ENCODE measurements at places on chromosomes 13 and 19. TPM values are rescaled to one million over a fixed set of nuclear protein-coding genes. Genes with fewer than 3 reads are reported as not detected.
A peak's percentile ranks its signal among the peaks of the same experiment; 100 is the strongest.

DNA sequence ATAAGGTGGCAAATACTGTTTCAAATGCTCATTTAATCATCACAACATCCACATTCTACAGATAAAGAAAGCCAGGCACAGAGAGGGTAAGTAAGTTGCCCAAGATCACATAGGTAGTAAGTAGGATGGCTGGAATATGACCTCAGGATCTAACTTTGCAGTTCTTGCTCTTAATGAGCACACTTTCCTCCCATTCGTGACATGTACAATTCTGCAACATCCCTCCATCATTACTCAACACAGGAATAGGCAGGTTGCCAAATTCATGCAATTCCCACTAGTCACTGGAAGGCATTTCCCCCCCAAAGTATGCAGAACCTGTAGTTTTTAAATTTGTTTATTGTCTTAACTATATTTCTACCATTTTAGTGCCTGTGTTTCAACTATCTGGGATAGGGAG, 109.2 kb downstream of the OLFM4 start:
- H3K27ac ChIP-seq, result no peak overlapping the region
- H3K27me3 ChIP-seq, result peaks cover 2% of the 10 kb centered on the region
- H3K4me1 ChIP-seq, result peaks cover 9% of the 10 kb centered on the region
- H3K36me3 ChIP-seq, result no peaks in the 10 kb centered on the region

DNA sequence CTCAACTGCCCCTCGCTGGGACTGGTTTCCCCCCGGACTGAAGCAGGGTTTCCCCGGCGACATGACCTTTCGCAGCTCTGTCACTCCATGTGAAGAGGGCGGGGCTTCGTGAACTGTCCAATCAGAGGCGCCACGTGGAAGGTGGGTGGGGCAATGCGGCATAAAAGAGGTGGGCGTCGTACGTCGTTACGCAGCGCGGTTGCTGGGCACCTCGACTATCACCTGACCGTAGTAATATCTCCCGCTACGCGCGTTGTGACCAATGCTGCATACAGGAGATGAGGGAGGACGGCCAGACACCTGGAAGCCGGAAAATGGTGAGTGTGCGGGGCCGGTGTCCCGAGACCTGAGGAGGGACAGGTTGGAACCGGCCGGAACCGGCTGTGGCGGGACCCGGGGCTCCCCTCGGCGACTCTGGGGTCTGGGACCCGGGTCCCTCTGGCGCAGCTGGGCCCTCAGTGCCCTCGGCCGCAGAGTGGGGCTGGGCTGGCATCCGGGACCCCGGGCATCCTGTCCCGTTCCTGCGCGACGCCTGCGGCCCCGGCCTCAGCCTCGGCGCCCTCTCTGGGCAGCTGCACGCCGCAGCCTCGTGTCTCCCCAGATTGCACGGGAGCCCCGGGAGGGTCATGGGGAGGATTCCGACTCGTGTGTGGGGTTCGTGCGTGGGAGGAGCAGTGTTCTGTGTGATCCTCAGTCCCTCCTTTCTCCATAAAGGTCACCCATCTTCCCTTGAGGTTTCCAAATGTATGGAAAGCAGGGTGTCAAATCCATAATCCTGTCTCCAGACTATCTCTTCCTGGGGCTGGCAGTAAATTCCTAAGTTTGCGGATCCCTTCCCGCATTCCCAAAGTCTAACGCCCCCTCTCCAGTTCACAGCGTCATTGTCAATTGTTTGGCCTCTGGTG, 32.2 kb downstream of the ZNF136 start:
- H3K4me3 ChIP-seq, result peak overlapping the region; percentile 83
- H3K27ac ChIP-seq, result peak overlapping the region; percentile 82
- no peaks in the 10 kb centered on the region for H3K27me3 ChIP-seq
- peaks cover 6% of the 10 kb centered on the region for H3K4me1 ChIP-seq
- H3K36me3 ChIP-seq, result peaks cover 8% of the 10 kb centered on the region

The PLIN4 gene
- 2.8 TPM for total RNA-seq

The SHISA2 gene
- total RNA-seq, result 96.6 TPM

DNA sequence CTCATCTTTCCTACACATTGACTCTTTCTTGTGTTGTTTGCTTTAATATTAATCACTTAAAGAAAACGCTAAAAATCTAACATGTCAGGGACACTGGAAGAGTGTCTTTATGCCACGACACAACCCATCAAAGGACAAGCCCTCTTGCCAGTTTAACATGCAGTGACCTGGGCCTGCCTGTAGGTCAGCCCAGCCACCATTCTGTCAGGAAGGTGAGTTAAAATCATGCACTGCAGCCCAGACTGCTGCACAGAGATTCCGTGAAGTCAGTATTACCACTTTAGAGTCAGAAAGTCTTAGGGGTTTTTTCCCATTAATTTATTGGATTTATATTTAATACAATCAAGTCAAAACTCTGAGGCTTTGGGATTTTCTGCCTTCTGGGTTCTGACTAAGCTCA, 58.0 kb downstream of the TNFRSF19 start:
- peaks cover 5% of the 10 kb centered on the region for H3K36me3 ChIP-seq
- no peaks in the 10 kb centered on the region for H3K27me3 ChIP-seq

- no peak overlapping the region for H3K4me3 ChIP-seq
- no peaks in the 10 kb centered on the region for H3K36me3 ChIP-seq
- no peak overlapping the region for H3K27ac ChIP-seq
- DNase-seq, result no peak
- H3K27me3 ChIP-seq, result no peaks in the 10 kb centered on the region
Observed at GRCh38 chr13:101925731-101926130, 473.3 kb downstream of the ITGBL1 start.

GRCh38 chr19:46017095-46017429, 5.8 kb downstream of the PGLYRP1 start:
- no peak overlapping the region for H3K4me3 ChIP-seq
- H3K36me3 ChIP-seq, result peaks cover 7% of the 10 kb centered on the region
- H3K27ac ChIP-seq, result no peak overlapping the region

- no peaks in the 10 kb centered on the region for H3K27me3 ChIP-seq
- H3K36me3 ChIP-seq, result no peaks in the 10 kb centered on the region
- no peak overlapping the region for H3K4me3 ChIP-seq
- DNase-seq, result peak; percentile 13
- H3K4me1 ChIP-seq, result peaks cover 47% of the 10 kb centered on the region
Observed at GRCh38 chr19:4568886-4569285, 9.4 kb upstream of the SEMA6B start.

- no peaks in the 10 kb centered on the region for H3K27me3 ChIP-seq
- H3K4me1 ChIP-seq, result peaks cover 13% of the 10 kb centered on the region
- no peak for DNase-seq
- H3K36me3 ChIP-seq, result no peaks in the 10 kb centered on the region
Observed at GRCh38 chr13:24267274-24267673, 42.1 kb upstream of the C1QTNF9 start.

DNA sequence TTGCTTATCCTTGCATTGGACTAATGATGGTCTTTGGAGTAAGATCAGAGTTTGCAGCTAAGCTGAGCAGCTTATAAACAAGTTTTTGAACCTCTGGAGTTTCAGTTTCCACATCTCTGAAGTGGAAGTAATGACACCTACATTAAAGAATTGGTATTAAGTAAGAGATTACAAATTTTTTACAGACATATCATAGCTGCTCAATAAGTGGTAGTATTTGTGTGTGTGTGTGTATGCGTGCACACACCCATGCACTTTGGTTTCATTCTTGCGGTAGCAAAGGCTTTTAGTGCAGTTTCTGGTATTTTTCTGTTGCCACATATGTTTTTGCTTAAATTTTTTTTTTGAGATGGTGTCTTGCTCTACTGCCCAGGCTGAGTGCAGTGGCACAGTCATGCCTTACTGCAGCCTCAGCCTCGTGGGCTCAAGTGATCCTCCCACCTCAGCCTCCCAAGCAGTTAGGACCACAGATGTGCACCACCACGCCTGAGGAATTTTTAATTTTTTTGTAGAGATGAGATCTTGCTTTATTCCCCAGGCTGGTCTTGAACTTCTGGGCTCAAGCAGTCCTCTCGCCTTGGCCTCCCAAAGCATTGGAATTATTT, 4.5 kb downstream of the NAA16 start:
- H3K4me1 ChIP-seq, result peaks cover 4% of the 10 kb centered on the region
- H3K4me3 ChIP-seq, result no peak overlapping the region
- no peaks in the 10 kb centered on the region for H3K27me3 ChIP-seq
- H3K36me3 ChIP-seq, result no peaks in the 10 kb centered on the region

The KLK2 gene
- total RNA-seq, result not detected

The LYPD4 gene
- not detected for total RNA-seq

GRCh38 chr19:30888937-30889336, 460.3 kb downstream of the TSHZ3 start:
- no peak for DNase-seq
- H3K4me1 ChIP-seq, result peaks cover 23% of the 10 kb centered on the region
- H3K27me3 ChIP-seq, result no peaks in the 10 kb centered on the region
- no peaks in the 10 kb centered on the region for H3K36me3 ChIP-seq
- no peak overlapping the region for H3K4me3 ChIP-seq

The BORCS8 gene
- 7.8 TPM for total RNA-seq

The PGLYRP2 gene
- total RNA-seq, result not detected

- H3K36me3 ChIP-seq, result no peaks in the 10 kb centered on the region
- peaks cover 16% of the 10 kb centered on the region for H3K4me1 ChIP-seq
- no peak overlapping the region for H3K4me3 ChIP-seq
- H3K27me3 ChIP-seq, result no peaks in the 10 kb centered on the region
- DNase-seq, result no peak
- H3K27ac ChIP-seq, result no peak overlapping the region
Observed at GRCh38 chr19:13887018-13887436, 10.1 kb downstream of the NANOS3 start.

DNA sequence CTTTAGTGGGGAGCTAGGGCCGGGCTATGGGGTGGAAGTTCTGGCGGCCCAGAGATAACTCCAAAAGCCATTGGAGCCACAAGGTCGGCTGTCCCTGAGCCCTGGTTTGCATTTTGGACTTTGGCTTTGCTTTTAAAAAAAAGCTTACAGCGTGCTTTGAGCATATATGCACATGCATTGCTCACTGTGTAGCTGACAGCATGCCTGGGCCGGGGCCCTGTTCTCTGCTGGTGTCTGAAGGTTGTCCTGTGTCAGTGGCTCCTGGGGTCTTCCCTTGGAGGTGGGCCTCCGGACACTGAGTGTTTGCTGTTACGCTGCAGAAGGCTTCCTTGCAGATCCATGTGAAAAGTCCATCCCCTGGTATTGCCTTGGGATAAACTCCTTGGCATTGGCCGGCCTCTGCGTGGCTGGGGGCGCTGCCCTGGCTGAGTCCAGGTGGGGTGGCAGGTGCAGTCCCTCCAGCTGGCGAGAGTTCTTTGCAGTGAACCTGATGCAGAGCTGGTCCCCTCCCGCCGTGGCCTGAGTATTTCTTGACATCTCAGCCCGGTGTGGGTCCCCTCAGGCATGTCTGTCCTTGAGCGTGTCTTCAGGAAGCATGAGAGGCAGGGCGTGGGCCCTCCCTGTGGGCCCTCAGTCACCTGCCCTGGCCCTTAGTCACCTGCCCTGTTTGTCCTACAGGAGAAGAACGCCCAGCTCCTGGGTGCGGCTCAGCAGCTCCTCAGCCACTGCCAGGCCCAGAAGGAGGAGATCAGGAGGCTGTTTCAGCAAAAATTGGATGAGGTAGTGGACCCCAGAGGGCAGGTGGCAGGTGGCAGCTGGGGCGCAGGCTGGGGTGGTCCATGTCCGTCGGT, 23.0 kb downstream of the PLEKHJ1 start:
- H3K4me1 ChIP-seq, result peaks cover 46% of the 10 kb centered on the region
- no peak overlapping the region for H3K4me3 ChIP-seq
- DNase-seq, result no peak
- peaks cover 88% of the 10 kb centered on the region for H3K36me3 ChIP-seq

DNA sequence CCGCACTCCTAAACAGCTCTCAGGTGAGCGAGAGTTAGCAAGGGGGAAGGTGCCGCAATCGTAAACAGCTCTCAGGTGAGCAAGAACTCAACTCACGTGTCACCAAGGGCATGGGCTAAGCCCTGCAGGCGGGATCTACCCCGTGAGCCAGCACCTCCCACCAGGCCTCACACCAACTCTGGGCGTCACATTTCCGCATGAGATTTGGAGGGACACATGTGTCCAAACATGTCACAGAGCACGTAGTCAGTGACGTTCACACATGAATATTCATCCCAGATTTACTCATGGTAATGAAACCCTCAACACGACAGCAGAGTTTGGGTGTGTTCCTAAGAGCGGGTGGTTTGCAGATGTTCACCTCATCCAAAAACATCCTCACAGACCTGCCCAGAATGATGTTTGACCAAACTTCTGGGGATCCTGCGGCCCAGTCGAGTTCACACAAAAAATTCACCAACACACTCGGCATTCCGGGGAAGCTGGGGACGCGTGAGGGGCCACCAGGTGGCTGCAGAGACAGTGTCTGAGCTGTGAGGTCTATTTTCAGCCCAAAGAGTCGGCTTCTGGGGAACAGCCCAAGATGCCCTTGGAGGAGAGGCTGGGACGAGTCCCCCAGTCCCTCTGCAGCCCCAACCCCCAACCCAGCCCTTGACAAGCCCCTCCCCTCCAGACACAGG, 19.6 kb downstream of the C2CD4C start:
- DNase-seq, result no peak
- no peak overlapping the region for H3K4me3 ChIP-seq
- H3K27ac ChIP-seq, result no peak overlapping the region
- H3K36me3 ChIP-seq, result no peaks in the 10 kb centered on the region
- H3K4me1 ChIP-seq, result peaks cover 2% of the 10 kb centered on the region

GRCh38 chr13:46578590-46578975, 25.6 kb downstream of the LRCH1 start:
- peak overlapping the region; percentile 40 for H3K27ac ChIP-seq
- DNase-seq, result peak; percentile 48
- peaks cover 2% of the 10 kb centered on the region for H3K36me3 ChIP-seq
- H3K4me1 ChIP-seq, result peaks cover 36% of the 10 kb centered on the region
- H3K4me3 ChIP-seq, result no peak overlapping the region

- H3K36me3 ChIP-seq, result no peaks in the 10 kb centered on the region
- no peak overlapping the region for H3K4me3 ChIP-seq
- DNase-seq, result peak; percentile 80
- no peaks in the 10 kb centered on the region for H3K27me3 ChIP-seq
- peaks cover 17% of the 10 kb centered on the region for H3K4me1 ChIP-seq
- no peak overlapping the region for H3K27ac ChIP-seq
Observed at GRCh38 chr13:32940601-32941000, 75.6 kb upstream of the KL start.

The CGB8 gene
- total RNA-seq, result 0.31 TPM

GRCh38 chr19:6693056-6693471, 23.1 kb upstream of the TNFSF14 start:
- no peak overlapping the region for H3K4me3 ChIP-seq
- H3K4me1 ChIP-seq, result no peaks in the 10 kb centered on the region
- no peak for DNase-seq
- no peak overlapping the region for H3K27ac ChIP-seq

DNA sequence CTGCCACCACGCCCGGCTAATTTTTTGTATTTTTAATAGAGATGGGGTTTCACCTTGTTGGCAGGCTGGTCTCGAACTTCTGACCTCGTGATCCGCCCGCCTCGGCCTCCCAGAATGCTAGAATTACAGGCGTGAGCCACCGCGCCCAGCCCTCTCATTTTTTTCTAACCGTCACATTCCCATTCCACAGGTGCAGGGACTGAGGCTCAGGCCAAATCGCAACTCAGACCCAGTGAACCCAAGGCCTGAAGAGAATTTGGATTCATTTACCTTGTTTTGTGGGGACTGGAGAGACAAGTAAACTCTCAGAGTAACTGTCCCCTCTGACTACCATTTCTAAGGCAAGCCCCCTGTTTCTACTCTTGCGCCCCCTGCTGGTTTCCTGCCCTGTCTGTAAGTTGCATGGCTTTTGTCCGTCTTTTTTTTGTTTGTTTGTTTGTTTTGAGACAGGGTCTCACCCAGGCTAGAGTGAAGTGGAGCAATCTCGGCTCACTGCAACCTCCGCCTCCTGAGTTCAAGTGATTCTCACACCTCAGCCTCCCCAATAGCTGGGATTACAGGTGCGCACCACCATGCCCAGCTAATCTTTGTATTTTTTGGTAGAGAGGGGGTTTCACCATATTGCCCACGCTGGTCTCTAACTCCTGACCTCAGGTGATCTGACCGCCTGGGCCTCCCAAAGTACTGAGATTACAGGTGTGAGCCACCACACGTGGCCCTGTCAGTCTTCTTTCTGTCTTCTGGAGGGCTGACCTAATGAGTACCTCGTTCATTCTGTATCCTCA, 2.3 kb upstream of the STRN4 start:
- H3K36me3 ChIP-seq, result peaks cover 41% of the 10 kb centered on the region
- H3K27me3 ChIP-seq, result no peaks in the 10 kb centered on the region
- no peak overlapping the region for H3K27ac ChIP-seq
- no peak overlapping the region for H3K4me3 ChIP-seq
- H3K4me1 ChIP-seq, result peaks cover 19% of the 10 kb centered on the region
- DNase-seq, result peak; percentile 52
